GM13976 (cell line): ENCODE measurements at places on chromosomes 2 and 18.

- DNase-seq = no peak
These were observed 326.8 kb upstream of the DLGAP1 start for GRCh38 chr18:4781873-4782272.

- DNase-seq = no peak
These were observed 83.5 kb upstream of the CD226 start for GRCh38 chr18:70031221-70031620.

DNA sequence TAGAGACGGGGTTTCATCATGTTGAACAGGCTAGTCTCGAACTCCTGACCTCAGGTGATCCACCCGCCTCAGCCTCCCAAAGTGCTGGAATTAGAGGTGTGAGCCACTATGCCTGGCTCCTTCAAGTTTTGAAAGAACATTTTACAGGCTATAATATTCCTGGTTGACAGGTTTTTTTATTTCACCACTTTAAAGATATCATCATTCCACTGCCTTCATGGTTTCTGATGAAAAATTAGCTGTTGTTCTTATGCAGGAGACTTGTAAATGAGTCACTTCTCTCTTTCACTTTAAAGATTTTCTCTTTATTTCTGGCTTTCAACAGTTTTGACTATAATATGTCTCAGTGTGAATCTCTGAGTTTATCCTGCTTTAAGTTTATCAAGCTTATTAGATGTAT lies 7.9 kb upstream of the ARPC2 start:
- no peak for DNase-seq

DNA sequence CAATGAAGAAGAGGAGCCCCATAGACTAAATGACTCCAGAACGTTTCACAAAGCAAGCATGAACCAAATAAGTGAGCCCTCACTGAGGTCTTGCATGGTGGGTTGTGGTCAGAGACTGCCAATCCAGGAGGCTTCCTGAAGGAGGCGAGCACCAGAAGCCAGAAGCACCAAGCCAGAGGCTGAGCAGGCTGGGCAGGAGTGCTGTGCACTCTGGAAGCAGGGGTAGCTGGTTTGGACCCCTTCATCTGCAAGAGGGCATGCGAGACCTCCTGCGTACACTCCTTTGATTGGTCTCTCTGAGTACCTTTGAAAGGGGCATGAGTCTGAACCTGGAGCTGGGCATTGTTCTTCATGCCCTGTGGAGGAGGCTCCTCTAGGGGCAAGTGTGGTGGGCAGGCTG lies 192.5 kb downstream of the HAUS1 start:
- no peak for DNase-seq

DNA sequence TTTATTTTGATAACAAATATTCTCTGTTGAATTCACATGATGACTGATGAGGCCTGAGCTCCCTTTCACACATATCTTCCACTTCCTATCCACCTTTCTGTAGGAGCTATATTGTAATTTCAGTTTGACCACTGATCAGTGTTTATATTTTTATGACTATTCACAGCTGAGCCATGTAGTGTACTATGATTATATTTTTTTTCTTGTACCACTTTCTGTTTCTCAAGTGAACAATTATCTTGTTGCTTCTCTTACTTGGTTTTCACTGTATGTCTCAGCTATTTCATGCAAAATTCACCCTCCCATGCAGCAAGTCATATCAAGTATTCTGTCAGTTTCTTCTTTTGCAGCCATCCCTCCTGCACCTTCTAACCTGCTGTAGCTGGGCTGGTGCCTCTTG lies 78.4 kb downstream of the TMEM247 start:
- no peak for DNase-seq

- DNase-seq = no peak
These were observed 159.8 kb downstream of the EN1 start for GRCh38 chr2:118687698-118688097.
